C1 segment of cervical spinal cord (tissue), 14 donors: ENCODE measurements at places on chromosomes 13 and 19.

- DNase-seq = peak; percentile 9
Measured at GRCh38 chr13:50357586-50358118, 342.4 kb downstream of the KCNRG start.

DNA sequence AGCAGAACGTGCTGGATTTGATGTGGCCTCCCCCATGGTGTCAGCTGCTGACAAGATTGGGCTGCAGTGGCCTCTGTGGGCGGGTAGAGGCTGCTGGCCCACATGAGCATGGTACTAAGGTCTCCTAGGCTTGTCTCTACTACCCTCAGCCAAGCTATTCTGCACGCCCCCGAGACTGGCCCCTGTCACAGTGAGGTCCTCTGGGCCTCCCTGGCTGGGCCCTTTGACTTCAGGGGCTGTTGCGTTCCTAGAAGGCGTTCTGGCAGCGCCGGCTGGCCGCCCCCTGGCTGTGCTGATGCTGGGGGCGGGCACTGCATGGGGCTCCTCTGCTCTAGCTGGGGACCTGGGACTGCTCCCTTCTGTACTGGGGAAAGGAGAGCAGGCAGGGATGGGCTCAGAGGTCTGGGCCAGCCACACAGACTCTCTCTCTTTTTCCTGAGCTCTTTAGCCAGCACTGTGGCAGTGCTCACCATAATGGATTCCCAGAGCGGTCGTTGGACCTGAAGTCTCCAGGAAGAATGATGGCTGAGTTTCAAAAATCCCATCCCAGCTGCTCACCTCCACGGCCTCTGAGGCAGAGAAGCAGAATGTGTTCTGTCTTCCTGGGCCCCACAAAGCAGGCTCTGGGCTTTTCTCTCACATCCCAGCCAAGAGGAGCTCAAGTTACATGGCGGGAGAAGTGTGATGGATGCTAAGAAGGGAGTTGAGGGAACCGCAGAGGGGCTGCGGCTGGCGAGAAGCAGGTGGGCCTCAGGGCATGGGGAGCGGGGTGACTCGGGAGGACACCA lies 32.3 kb downstream of the TSSK6 start:
- no peak for DNase-seq

- peak; percentile 72 for DNase-seq
Measured at GRCh38 chr19:54207983-54208783, 7.5 kb downstream of the RPS9 start.

DNA sequence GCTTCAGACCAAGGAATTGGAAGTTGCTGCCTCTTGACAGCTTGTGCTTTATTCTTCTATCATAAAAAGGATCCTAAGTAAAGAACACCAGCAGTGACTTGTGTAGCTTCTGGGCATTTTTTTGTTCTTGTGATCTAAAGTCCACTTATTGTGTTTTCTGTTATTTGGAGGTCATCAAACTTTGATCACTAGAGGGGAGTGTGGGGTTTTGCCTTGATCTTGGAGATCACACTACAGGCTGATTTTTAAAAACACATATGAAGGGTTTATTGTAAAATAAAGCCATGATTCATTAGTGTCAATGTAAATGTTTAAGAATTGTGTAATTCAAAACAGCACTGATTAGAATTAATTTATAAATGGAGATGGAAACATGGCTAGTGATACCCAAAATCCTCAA lies 328.7 kb upstream of the EDNRB start:
- DNase-seq = no peak

DNA sequence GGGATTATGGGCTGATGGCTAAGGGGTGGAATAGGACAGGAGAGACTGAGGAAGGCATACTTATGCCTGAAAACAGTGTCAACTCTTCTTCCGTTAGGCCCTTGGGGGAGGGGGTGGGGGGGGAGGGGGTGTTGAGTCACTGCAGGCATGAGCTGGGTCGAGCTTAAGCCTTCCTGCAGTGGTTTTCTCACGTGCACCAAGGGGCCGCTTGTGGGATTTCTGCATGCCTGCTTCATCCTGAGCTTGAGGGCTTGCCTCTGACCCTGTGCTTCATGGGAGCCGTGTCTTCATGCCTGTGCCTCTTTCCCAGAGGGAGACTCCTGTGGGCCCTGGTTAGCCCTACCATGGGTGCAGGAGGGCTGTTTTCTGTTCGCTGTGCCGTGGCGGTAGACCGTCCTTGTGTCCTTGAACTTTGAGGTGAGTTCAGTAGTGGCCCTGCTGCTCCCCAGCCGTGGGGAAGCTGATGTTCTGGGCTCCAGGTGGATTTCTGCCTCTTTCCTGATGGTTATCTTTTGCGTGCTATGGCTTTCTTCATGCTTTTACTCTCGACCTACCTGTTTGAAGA lies 186.1 kb downstream of the PCCA start:
- DNase-seq = no peak

DNA sequence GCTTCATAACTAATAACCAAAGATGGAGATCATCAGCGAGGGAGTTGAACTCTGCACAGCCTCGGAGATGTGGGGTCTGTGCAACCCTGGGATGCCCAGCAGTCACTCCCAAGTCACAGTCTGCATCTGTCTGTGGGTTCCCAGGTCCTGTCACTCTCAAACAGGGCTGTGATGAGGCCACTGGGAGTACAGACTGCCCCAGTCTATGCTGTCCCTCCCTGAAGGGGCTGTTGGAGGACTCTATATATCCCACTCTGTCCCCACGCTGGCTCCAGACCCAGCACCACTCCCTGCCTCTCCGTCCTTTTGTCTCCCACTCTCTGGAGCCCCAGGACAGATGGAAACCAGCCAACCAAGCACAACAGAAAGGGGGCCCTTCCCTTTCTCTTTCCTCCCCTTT lies 26.2 kb upstream of the C13orf42 start:
- DNase-seq = no peak

GRCh38 chr19:8392017-8392591 lies 1.9 kb downstream of the RAB11B start:
- no peak for DNase-seq

DNA sequence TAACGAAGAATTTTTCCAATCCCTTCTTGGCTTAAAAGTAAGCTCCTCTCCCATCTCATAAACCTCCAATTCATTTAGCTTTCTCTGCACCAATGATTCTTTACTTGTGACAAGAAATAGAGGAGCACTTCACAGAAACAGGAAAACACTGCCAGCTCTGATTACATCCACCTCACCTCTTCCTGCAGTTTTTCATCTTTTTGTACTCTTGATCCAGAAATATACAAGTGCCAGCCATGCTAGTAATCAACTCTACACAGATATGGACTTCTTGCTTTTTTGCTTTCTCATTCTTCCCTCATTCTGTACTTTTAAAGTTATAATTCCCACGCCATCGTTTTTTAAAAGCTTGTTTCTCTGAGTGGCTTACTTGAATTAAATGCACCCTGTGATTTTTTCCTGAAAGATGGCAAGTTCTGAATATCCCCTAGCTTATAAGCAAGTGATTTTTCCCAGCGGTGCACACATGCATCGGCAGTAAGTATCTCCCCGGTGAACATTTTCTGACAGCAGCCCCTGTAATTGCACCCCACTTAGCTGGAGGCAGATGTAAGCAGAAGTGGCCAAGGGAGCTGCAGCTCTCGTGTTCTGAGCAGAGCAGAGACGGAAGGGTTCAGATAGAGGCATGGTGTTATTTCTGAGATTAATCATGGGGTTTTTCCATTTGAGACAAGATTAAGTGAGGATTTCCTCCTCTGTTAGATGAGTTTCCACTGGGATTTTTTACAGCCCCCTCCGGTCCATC lies 340.7 kb downstream of the SLC7A1 start:
- DNase-seq = no peak
